ENCODE measurements at places on chromosomes 5 and 9. TPM values are rescaled to one million over a fixed set of nuclear protein-coding genes. Genes with fewer than 3 reads are reported as not detected.

- no peak for DNase-seq
Observed at GRCh38 chr5:139574641-139575312, 13.6 kb downstream of the UBE2D2 start.

Gene CCDC112
- total RNA-seq: 2.8 TPM

DNA sequence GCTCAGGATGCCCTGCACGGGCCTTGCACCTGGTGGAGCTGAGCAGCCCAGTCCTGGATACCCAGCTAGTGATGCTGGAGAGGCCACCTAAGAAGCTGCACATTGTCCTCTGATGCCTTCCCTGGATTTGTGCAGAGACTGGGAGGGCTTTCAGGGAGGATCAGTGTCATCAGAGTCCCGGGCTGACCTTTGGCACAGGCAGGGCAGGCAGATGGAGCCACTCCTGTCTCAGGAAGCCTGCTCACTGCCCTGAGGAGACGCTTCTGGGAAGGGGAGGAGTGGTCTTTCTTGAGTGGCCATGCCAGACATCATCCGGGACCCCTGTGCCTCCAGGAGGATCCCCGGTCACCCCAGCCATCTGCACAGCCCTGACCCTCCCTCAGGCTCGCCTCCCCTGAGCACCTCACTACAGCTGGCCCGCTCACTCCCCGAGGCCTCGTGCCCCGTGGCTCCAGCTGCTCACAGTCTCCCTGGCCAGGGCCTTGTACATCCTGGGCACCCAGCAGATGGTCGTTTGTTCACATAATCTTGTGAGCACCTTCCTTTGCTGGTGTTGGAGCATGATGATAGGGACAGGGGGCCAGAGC is 47.2 kb upstream of the FCN2 start:
- no peak for DNase-seq

GRCh38 chr5:108678091-108678490 is 69.6 kb upstream of the FER start:
- no peak for DNase-seq

GRCh38 chr5:21774801-21775200 is 1078.3 kb downstream of the CDH12 start:
- DNase-seq: no peak

GRCh38 chr9:76349865-76350264 is 44.4 kb downstream of the RFK start:
- DNase-seq: no peak

- no peak for DNase-seq
Observed at GRCh38 chr5:86557920-86558319, 59.8 kb upstream of the COX7C start.

DNA sequence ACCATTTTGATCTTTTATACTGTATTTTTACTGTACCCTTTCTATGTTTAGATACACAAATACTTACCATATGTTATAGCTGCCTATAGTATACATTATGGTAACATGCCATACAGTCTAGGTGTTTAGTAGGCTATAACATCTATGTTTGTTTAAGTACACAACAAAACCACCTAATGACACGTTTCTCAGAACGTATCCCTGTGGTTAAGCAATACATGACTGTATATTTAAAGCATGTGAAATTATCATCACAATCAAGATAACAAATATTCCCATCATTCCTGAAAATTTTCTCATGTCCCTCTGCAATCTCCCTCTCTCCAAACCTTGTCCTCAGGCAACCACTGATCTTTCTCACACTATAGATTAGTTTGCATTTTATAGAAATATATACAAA is 66.4 kb upstream of the SUSD1 start:
- no peak for DNase-seq

DNA sequence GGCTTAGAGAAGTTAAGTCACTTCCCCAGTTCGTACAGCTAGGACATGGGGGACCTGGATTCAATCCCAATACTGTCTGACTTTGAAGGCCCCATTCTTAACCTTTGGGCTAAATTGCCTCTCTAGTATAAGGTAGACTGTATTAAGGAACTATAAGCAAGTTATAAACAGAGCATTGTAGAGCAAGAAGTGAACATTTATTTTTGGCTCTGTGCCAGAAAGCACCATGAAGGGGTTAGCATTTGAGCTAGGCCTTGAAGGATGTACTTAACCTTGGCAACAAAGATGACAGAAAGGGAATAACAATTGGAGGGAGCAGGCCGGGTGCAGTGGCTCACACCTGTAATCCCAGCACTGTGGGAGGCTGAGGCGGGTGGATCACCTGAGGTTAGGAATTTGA is 32.8 kb downstream of the GALNT10 start:
- DNase-seq: no peak

- DNase-seq: no peak
Observed at GRCh38 chr5:142984011-142984410, 213.8 kb downstream of the ARHGAP26 start.

- no peak for DNase-seq
Observed at GRCh38 chr5:112142769-112143270, 276.3 kb downstream of the EPB41L4A start.

Gene ZNF883
- total RNA-seq: not detected

DNA sequence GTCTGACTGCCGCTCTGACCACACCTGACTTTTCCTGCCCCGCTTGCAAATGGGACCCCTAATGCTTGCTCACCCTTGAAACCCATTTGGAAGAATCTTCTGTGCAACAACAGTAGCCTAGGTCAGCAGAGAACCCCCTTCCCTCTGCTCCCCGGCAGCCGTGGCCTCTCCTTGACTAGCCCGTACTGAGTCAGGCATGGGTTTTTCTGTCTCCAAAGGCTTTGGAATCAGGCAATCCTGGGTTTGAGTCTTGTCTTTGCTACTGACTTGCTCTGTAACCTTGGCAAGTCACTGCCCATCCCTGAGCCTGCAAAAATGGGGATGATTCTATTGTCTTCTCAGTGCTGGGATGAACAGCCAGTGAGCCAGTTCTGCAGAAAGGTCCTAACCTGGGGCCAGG is 135.4 kb downstream of the RGS3 start:
- no peak for DNase-seq

- no peak for DNase-seq
Observed at GRCh38 chr5:111507276-111507675, 5.1 kb downstream of the STARD4 start.

Gene GRM6
- total RNA-seq: not detected

DNA sequence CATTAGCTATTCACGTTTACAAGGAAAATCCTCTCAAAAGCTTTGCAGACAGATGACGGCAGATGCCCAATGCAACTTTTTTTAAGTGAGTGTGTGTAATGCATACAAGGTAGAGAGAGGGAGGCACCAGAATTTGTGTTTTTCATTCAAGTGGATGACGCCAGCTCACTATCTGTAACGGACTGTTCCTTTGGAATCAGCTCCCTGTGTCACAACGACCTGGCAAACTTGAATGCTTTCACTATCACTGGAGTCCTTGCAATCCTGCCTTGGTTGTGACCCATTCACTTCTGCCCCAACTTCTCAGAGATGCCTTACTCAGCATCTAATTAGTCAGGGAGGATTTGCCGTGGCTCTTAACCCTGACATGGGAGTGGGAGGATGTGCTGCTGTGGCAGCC is 148.5 kb downstream of the BNC2 start:
- no peak for DNase-seq

Gene EPB41L4A
- total RNA-seq: 1.4 TPM

GRCh38 chr5:51882647-51883046 is 499.4 kb downstream of the ISL1 start:
- DNase-seq: no peak

Gene GRIA1
- total RNA-seq: not detected

DNA sequence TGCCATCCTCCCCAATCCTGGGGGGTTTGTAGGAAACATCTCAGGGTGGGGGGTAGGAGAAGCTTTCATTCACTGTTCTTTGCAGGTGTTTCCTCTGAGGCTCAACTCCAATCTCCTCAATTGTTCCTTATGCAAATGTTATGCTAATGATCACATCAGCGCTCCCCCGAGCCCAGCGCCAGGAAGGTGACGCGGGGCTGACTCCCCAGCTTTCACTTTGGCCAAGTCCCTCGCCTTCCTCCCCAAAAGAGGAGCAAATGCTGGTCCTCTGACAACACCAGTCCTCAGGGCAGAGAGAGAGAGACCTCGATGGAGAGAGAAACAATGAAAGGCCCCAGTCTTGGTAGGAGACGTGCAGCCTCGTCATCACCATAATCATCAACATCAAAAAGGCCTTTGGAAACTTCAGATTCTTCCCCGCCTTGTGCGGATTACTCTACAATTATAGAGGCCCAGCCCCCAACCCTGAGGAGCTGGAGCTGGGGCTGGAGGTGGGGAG is 39.1 kb downstream of the PCDH1 start:
- no peak for DNase-seq

DNA sequence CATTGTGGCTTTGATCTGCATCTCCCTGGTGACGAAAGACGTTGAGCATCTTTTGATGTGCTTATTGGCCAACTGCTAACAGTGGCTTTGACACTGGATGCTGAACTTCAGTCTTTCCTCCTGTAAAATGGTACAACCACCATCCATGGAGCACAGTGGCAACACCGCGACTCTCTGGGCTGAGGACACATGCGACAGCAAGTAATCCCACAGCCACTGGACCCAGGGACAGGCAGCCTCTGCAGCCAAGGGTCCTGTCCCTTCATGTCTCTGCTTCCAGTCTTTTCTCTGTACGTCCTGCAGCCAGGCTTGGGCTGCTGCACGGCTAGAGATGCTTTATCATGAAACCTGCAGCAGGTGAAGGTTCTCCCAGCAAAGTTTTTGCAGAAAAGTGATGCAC is 83.5 kb downstream of the DAP start:
- no peak for DNase-seq

Data from T-helper 17 cell (primary cell).